ENCODE measurements at places on chromosomes 16 and 17.

DNA sequence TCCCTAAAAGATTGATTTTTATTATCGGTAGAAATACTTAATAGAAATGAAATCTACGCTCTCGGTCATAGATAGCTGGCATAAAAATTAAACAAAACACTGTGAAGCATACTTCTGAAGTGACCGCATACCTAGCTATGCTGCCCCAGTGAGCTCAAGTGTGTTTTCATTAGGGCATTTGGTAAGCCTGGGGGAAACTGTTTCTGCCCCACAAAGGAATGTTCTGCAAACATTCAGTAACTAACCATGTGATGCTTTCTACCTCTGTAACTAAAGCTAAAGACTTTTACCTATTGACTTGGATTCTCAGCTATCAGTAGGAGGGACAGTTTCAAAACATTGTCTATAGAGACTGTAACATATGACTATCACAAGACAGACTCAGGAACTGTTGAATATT lies 93.5 kb upstream of the HSBP1 start:
- DNase-seq, result no peak

DNA sequence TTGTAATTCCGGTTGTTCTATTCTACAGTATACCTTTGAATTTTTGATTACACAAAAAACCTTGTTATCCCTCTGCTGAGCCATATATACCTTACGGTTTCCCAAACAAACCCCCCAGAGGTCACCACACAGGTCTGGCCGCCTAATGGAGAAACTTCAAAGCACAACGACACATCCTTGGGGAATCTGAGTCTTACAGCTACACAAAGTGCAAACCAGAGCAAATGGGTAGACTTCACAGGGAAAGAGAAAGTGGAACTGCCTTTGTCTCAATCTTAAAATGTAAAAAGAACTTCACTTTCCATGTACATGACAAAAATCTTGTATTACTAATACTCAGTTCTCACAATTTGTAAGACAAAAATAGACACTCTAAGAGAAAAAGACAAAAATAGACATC lies 2.7 kb downstream of the FBXO31 start:
- no peak for DNase-seq

DNA sequence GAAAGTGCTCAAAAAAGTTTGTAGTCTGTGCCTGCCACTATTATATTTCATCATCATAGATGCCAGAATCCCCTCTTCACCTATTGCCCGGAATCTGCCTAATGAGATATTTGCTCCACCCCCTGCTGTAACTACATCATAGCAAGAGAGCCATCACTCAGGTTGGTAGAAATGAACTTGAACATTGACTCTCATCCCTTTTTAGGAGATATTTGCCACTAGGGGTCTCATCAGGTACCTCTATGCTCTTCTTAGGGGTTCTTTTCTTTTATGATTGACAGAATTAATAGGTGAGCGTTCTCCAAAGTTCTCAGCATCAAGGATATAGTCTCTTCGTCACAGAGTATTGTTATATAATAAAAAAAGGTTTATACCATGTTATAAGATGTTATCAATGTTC lies 20.0 kb downstream of the ANKS4B start:
- DNase-seq, result no peak

DNA sequence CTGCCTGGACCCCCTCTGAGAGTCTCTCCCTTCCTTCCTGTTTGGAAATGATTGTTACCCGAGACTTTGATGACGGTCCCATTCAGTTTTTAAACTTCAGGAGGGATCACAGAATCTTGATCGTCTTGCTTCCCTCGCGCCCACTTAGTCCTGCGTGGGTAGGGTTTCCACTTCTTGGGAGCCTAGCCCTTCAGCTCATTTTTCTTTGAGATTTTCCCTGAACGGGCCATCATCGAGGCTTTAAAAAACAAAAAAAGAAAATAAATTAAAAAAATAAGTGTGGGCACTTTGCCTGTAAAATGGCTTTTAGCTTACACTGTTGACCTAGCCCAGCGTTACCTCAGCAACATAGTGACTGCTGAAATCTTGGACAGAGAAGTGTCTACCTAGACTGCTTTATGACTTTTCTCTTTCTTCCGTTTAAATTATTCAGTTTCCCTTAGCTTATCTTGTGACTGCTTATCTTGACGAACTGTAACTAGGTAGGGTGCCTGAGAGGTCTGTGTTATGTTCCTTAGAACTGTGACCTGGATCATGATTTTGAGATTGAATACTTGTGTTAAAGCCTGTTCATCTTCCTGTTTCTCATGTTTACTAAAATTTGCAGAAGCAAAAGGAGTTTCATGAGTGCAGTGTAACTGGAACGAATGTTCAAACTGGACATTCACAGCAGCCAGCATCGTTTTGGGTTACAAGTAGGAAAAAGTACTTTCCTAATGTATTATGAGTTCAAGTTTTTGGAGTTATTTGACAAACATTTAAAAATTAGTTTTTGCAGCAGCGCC lies 874 bp downstream of the WWP2 start:
- DNase-seq, result no peak

GRCh38 chr17:62657690-62658089 lies 30.2 kb downstream of the MRC2 start:
- no peak for DNase-seq

DNA sequence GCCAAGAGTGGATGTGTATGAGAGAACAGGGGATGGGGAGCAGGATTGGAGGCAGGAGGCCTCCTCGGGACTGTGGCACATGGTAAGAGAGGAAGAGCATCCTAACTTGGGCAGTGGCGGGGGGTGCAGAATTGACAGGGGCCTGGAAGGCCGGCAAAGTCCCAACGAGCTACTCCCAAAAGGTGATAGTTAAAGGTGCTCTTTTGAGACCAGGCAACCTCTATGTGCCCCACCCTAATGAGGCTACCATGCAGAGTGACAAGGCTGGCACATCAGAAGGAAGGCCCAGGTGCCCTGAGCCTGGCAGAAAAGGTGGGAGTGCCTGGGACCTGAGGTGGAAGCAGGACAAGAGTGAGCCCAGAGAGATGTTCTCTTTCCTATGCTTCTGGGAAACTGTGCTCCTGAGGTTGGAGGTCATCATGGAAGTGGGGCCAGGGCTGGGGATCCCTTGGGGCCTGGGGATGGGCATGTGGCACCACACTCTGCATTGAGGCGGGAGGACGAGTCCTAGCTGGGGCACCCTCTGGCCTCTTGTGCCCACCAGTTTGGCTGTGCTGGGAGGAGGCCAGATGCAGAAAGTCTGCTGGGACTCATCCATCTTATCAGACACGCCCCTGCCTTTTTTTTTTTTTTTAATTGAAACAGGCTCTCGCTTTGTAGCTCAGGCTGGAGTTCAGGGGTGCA lies 5.9 kb downstream of the RAB11FIP4 start:
- no peak for DNase-seq

- DNase-seq, result no peak
Measured at GRCh38 chr17:74170924-74171323, 32.6 kb upstream of the RPL38 start.

DNA sequence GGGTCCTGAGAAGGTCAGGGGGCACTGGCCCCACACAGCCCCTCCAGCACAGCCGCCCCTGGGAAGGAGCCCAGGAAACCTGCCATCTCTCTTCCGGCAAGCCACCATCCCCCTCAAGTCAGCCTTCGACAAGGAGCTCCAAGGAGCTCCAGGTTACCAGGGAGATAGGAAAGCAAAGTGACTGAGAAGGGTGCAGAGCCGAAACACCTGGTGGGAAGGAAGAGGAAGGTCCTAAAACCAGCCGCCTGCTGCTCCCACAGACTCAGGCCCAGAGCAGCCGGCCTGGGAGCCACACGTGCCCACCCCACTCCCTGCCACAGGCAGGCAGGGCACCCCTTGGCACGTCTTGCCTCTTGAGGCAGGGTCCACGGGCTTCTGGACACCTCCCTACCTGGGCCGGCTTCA lies 80.7 kb downstream of the TIMM22 start:
- no peak for DNase-seq

Measured in stimulated activated CD4-positive, alpha-beta T cell treated with anti-CD3 and anti-CD28 coated beads, Interleukin-4, amount 100 ng/mL, for 1 hour (primary cell).